ENCODE measurements at places on chromosomes 2 and 18. TPM values are rescaled to one million over a fixed set of nuclear protein-coding genes. Genes with fewer than 3 reads are reported as not detected.

DNA sequence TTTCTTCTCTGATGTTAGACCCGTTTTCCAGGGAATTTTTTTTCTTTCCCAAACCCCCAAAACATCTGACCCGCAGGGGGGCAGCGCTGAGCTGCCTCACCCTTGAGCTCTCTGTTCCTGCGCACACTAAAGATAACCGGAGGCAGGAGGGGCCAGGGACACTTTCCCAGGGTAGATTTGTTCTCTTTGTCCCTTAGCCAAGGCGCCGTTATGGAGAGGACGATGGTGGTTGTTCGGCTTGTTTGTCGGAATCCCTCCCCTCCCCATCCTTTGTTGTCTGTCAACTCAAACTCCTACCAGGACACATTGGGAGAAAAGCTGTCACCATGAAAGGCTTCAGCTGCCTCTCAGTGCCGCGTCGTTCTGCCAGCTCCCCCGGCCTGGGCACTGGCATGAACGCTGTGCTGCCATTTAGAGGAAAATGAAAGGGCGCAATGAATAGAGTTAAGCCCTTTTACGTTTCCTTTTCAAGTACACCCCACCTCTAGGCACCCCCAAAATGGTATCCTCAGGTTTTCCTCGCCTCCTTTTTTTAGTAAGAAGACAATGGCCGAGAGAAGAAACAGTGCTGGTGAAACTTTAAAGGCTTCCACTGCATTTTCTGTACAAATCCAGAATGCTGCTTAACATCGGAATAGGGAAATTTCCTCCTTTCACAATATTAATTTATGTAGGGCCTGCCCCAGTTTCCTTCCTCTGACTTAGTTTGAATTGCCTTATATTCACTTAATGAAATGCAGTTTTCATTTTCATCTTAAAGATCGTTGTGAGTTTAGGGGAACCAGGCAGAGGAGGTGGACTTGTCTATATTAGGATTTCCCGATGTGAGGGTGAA, 62.1 kb downstream of the RND3 start:
- no peak for DNase-seq

DNA sequence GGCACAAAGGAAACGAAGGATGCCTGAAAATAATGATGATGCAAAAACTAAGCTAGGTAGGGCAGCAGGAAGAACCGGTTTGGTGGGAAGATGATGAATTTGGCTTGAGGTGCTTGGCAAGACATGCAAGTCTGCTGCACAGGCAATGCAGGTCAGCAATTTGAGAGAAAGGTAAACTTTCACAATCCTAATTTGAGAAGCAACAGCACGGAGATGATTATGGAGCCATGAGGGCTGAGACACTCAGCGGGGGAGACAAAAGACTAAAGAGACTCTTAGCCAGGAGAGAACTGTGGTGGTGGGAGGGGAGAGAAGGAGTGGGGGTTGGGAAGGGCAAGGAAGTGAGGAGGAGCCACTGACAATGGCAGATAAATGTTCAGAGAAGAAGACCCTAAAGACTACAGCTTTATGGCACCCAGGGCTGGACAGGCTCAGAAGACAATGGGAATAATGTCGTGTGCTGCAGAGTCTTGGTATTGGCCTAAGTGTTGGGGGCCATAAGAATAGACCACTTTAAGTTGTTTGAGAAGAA, 19.4 kb upstream of the RNF149 start:
- no peak for DNase-seq

GRCh38 chr2:38718601-38719000, 32.6 kb downstream of the SRSF7 start:
- no peak for DNase-seq

GRCh38 chr2:179140571-179140970, 90.6 kb upstream of the CCDC141 start:
- no peak for DNase-seq

DNA sequence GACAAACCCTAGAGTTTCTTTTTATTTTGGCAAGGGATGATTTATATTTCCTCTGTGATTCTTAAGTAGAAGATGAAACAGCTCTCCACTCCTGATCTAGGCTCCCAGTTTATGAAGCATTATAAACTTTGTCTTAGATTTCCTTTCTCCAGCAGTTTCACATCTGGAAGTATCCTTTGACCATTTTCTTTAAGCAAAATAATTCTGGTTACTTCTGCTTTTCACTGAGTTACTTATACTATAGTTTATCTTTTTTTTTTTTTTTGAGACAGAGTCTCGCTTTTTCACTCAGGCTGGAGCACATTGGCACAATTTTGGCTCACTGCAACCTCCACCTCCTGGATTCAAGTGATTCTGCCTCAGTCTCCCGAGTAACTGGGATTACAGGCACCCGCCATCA, 45.5 kb downstream of the KCMF1 start:
- no peak for DNase-seq

- DNase-seq = no peak
These were observed 440.5 kb downstream of the SETBP1 start for GRCh38 chr18:45121146-45121545.

DNA sequence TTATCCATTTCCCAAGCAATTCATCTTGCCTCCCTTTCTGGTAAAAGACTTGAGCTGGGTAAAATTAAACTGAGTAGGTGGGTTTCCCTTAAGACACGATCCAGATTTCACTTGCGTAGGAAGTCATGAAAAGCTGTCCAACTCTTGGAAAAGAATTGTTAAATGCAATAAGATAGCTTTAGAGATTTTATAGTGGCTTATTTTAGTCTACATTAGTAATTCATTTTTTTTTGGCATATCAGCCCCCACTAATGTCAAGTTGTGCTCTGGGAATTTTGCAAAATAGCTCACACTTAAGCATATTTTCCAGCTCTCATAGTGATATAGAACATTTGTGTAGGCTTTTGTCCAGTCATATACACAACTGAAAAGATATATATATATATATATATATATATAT, 344.7 kb upstream of the FIGN start:
- DNase-seq = no peak

- no peak for DNase-seq
These were observed 62.2 kb downstream of the AGAP1 start for GRCh38 chr2:235556086-235556485.

GRCh38 chr2:155368934-155369333, 670.4 kb downstream of the KCNJ3 start:
- DNase-seq = no peak

DNA sequence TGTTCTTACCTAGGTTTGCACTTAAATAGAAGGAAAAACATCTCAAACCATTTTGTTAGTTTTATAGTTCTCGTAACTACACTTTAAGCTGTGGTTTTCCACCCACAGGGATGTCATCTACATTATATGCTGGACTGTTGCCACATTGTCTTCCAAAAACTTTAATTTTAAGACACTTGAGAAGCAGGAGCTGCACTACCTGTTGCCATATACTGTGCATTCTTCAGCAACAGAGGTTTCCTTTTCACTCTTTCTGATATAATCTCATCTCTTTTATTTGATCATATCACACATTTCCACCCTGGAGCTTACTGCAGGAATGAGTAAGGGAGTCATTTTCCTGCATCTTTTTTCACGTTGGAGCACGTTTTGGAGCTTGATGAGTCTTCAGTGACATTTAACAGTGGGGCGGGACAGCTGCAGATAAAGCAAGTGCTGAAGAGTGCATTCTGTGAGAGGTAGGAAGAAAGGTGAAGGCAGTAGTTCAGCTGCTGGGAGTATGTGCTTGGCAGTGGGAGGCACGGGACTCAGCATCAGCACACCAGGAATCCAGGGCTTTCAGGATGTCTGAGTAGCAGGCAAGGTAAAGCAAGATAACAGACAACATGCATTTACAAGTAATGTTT, 3.8 kb downstream of the LIMS1 start:
- DNase-seq = no peak

DNA sequence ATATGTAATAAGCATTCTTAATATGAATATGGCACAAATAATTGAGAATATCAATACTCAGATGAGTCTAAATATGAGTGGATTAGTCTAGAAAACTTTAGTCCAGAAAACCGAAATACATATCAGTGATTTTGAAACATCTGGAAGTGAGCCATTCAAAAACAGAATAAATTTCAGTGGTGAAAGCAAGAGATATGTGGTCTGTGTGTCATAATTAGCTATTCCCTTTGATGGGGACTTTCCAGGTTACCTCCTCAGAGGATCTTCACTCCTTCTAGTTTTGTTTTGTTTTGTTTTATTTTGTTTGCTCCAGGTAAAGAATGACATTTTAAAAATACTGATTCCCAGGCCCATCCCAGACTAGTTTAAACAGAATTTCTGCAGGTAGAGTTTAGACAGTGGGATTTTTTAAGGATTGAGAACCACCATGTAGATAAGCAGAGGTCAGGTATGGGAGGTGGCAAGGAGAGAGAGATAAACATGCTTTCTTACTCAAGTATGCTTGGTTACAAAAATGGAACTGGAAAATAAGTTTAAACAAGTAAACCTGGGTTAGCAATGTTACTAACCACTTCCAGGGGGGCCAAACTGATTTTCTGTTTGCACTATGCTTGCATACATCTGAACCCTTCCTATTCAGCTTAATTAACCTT, 70.7 kb downstream of the NABP1 start:
- no peak for DNase-seq

- no peak for DNase-seq
These were observed at the start of gene DSG2 for GRCh38 chr18:31497836-31498573. DSG2 (plus strand) TSS chr18:31498177; CDS start chr18:31498252, 75 bp downstream.

DNA sequence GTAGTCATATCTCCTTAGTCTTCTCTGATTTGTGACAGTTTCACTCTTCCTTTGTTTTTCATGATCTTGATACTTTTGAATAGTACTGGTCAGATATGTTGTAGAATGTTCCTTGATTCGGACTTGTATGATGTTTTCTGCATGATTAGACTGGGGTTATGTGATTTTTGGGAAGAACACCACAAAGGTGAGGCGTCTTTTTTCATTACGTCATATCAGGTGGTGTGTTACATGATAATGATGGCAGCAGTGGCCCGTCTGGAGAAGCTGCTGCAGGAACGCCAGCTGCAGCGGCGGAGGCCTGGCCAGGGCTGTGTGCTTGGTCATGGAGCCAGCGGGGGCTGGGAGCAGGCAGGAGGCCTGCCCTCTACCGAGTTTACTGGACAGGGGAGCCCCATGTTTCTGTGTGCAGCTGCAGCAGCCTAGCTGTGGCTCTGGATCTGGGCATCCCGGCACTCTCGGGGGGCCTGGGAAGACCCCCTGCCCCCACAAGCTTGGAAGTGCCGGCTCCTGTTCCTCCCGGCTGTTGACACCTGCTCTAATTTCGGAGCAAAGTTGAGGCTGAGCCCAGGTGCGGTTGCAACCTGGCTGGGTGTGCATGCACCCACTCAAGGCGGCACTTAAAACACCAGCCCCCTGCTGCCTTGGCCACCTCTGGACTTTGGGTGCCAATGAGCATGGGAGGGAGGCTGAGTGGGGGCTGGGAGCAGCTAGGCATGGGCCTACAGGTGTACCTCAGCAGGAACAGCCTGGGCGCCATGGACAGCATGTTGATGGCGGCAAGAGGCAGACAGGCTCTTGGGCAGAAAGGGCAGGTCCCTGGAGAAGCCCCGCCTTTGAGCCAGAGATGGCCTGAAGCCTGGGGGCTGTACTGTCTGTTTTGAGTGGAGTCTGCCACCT, 26.1 kb downstream of the SLC4A10 start:
- DNase-seq = no peak

DNA sequence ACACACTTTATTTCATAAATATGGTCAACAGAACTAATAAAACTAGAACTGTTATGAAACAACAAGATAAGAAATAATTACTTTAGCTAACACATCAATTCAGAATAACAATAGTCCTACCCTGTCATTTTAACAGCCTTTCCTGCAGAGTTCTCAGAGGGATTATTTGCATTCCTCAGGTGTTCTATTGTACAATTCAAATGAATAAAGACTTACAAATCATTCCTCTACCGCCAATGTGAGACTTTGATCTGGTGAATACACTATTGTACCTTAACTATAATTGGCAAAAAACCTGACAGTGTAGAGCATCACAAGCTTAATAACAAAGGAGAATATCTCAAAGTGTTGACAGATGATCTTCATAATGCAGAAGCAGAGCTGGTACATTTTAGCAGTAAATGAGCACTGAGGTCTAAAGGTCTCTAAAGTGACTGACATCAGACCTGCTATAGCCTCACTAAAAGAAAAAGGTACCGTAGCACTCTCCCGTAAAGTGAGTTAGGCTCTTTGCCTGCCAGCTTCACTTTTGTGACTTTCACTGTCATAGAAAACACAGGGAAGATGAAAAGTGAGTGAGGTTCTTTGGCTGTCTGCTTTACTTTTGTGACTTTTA, 118.8 kb upstream of the SP3 start:
- DNase-seq = no peak

DNA sequence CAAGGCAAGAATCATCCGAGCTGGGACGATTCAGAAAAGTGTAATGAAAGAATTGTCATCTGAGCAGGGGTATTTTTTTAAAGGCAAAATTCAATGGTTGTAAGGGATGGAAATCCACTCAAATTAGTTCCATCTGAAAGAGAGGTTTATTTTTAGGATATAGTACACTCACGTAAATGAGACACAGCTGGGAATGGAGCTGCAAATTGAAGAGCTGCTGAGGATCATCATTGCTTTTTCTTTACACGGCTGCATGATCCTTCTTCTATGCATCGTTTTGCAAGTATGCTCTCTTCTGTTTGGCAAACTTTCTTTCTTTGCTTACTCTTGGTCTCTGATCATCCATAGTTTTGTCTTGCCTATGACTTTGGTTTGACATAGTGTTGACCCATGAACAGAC, 27.4 kb upstream of the CUL3 start:
- DNase-seq = no peak

DNA sequence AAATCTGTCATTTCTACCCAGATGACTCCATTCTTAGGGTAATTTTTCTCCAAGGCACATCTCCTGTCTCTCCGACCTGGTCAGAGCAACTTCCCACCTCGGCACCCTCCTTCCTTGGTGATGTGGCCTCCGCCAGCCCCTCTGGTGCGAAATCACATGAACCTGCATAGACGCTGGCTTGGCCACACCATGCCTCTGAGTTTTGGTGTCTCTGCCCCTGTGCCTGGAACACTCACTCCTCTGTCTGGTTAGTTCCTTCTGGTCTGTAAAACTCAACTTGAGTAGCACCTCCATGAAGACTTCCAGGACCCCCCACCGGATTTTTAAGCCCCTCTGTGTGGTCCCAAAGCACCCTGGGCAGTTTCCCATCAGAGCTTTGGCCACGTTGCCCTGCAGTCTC, 83.2 kb upstream of the OTOS start:
- no peak for DNase-seq

DNA sequence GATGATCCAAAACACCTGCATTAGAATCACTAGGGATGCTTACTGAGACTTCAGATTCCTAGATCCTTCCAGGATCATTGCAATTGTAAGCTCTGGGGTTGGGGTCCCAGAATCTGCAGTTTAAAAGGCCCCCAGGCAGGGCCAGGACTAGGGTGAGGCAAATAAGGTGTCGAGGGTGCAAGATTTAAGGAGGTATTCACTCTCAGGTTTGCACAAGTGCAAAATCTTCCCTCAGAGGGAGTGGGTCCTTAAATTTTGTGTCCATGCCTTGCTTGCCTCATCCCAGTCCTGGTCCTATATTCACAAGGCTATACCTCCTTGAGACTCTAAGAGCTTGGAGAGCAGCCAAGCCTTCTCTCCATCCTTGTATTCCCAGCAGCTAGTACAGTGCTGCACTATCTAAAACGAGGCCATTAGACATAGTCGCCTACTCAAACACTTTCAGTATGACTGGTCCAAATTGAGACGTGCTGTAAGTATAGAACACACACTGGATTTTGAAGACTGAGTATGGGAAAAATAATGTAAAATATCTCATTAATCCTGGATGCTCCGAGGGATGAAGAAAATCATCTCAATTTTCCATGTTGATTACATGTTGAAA, 31.6 kb upstream of the MREG start:
- no peak for DNase-seq

The PARD3B gene
- total RNA-seq = 0.26 TPM

The SDC1 gene
- 0.26 TPM for total RNA-seq

The FMNL2 gene
- total RNA-seq = 16.1 TPM

The GAL3ST2 gene
- total RNA-seq = 0.51 TPM

The SALL3 gene
- not detected for total RNA-seq

The ERCC3 gene
- 63.1 TPM for total RNA-seq

The ANKRD30B gene
- total RNA-seq = not detected

The ARHGEF4 gene
- total RNA-seq = 0.05 TPM

The WDR35 gene
- total RNA-seq = 7.7 TPM
